ENCODE measurements at places on chromosomes 4 and X.

DNA sequence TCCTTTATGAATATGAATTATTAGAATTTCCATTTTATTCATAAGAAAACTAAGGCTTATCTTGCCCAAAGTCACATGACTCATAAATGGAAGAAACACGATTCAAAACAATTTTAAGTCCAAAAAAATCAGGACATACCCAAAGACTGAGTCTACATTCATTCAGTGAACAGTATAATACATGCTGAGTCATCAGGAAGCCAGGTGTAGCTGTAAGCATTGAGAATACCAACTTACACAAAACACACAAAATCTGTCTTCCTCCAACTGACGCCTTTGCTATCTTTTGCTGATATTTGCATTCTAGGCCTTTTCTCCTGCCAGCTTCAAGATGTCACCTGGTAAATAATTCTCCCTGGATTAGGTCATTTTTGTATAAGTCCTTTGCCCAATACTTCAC is 520.1 kb upstream of the GALNT7 start:
- no peak for DNase-seq

- DNase-seq, result no peak
These were observed 26.3 kb downstream of the MAEA start for GRCh38 chr4:1315836-1316536.

- DNase-seq, result no peak
These were observed 148.2 kb upstream of the RPS6KA3 start for GRCh38 chrX:20414762-20415445.

- DNase-seq, result no peak
These were observed 20.5 kb downstream of the NUDT9 start for GRCh38 chr4:87442889-87443288.

DNA sequence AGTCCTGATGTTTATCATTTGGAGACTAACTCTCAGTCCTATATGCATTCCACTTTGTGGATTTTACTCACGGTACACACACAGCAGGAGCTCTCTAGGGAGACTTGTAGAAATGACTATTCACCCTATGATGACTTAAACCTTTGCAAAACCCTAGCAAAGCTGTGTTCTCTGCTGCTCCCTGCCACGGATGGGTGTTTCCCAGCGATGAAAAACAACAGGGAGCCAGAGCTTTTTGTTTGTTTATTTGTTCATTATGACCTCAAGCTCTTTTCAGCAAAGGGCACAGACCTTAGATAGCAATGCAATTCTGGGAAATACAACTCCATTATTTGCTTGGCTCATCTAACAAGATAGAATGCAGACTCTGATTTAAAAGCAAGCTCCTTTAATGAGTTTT is 156.6 kb downstream of the GRIA3 start:
- no peak for DNase-seq

DNA sequence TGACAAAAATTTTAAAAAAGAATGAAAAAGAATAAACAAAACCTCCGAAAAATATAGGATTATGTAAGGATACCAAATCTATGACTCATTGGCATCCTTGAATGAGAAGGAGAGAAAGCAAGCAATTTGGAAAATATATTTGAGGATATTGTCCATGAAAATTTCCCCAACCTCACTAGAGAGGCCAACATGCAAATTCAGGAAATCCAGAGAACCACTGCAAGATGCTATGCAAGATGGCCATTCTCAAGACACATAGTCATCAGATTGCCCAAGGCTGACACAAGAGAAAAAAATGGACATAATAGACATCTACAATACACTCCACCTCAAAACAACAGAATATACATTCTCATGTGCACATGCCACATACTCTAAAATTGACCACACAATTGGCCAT is 135.9 kb upstream of the SPANXB1 start:
- DNase-seq, result no peak
